ENCODE measurements at places on chromosomes 2 and 18.

GRCh38 chr2:47022186-47022765, 106.7 kb upstream of the MCFD2 start:
- DNase-seq, result no peak

GRCh38 chr2:4139731-4140130, 436.4 kb downstream of the DCDC2C start:
- no peak for DNase-seq

- DNase-seq, result no peak
Measured at GRCh38 chr2:175350105-175350504, 168.6 kb upstream of the ATP5MC3 start.

DNA sequence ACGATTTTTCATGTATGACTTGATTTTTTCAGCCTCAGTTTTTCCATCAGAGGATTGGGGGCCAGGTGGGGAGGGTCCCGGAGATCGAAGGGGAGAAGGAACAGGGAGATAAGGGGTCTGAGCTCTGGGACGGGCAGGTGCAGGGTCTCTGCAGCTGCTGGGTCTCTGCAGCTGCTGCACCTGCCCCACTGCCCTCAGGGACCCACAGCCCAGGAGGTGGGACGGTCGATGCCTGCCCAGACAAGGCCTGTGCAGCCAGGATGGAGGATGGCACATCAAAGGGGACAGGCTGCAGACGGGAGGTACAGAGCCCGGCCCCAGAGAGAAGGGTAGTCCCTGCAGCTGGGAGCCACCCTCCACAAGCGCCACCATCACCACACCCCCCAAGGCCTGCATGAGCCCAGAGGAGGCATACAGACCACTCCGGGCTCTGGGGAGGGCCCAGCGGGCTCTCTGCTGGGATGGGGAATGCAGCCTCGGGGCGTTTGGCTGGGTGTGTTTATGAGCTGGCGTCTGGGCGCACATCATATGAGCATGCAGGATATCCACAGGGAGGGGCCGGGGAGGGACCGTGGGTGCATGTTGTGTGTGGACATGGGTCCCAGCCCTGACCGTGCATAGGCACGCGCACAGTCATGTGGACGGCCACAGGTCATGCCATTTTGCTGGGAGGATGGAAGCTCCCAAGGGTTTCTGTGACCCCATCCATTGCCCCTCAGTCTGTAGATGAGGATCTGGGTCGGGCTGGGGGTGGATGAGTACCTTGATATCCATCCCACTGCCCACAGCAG, 34.9 kb upstream of the GPC1 start:
- no peak for DNase-seq

DNA sequence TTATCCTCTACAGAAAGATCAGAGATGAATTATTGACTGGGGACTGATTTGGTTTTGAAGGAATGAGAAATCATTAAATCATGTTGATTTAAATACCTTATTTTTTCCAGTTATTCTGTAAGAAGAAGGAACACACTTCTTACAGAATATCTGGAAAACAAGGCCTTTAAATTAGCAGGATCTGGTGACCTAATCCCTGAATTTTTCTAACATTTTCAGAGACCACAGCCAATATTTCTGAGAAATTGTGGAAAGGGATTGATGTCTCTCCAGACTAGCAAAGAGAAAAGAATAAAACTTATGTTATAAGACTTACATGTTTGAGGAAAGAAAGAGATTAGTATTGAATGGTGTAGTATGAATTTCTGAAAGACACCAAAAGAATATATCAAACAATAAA, 104.0 kb downstream of the KCNE4 start:
- no peak for DNase-seq

DNA sequence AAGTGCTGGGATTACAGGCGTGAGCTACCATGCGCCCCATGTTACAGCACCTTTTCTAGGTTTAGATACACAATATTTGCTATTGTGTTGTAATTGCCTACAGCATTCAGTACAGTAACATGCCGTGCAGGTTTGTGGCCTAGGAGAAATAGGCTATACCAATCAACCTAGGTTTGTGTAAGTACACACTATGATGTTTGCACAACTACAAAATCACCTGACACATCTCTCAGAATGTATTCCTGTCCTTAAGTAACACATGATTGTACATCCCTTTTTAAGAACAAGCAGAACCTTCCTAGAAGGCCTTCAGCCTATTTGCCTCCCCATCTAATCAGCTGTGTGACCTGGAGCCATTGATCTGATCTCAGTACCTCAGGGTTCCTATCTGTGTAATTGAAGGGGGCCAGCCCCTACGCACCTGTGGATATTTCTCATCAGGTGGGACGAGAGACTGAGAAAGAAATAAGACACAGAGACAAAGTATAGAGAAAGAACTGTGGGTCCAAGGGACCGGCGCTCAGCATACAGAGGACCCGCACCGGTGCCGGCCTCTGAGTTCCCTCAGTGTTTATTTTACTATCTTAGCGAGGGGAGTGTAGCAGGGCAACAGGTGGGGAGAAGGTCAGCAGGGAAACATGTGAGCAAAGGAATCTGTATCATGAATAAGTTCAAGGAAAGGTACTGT, 18.7 kb upstream of the TMBIM1 start:
- DNase-seq, result no peak

DNA sequence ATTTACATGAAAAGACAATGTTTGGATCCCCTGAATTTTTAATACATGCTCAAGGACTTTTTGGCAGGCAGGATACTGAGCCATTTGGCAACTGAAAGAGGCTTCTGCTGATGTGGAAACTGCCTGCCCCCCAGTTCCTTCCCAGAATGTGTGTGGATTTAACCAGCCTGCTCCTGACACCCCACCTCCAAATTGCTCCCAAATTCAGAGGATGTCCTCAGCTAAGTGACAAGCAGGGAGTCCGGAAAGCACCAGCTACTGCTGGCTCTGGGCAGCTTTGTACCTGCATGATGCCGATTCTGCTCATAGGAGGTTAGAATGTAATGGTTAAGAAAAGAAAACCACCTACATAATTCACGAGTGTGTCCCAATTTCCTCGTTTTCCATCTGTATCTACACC, 197.5 kb downstream of the CDH20 start:
- no peak for DNase-seq

DNA sequence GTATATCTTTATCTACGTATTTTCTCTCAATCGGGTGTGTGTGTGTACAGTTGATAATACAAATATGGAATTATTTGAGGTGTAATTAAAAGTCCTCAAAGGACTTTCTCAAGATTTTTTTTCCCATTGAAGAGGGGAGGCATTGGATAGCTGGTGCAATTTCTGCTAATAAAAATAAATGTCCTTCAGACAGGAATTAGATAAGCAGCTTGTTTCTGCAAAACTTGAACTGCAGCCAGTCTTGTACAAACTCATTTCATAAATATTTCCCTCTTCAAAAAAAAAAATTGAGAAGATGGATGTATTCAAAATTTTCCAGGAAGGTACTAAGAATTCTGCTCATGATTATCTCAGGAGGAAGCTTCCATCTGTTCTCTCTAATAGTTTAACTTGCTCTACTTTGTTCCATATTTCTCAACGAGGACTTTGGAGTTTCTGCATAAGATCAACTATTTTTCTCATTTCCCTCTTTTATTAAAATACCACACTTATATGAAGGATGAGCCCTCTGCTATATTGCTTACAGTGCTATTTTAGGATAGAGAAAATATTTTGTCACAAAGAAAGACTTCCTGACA, 33.0 kb upstream of the GLS start:
- DNase-seq, result peak; percentile 81

GRCh38 chr2:28030600-28030999, 140.1 kb downstream of the BABAM2 start:
- DNase-seq, result no peak

DNA sequence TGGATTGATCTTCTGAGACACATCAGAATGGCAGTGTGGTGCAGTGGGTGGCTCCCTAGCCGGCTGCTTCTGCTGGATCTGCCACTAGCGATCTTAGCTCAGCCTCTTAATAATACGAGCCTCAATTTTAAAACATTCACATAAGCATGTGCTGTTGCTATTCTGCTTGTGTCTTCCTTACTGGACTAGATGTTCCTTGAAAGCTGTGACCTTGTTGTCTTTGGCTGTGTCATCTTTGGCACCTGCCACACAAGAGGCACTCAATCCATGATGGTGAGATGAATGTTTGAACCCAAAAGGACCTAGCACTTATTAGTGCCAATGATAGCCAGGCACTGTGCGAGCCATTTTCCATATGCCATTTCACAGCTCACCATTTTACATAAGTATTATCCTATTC, 393.0 kb downstream of the ALK start:
- DNase-seq, result no peak

DNA sequence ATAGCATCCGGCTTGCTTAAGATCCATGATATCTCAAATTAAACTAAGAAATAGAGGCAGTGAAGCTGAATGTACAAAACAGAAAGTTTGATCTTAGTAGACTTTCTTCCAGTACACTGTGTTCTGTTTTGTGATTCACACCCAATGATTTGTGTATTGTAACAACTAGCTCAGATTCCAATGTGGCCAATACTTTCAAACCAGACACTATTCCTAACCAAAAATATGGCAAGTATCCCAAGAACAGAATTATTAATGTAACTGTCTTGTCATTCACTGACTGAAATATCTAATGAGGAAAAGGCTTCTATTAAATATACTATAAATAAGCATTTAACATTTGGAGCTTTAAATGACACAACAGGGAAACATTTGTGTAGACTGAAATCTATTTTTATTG, 299.1 kb downstream of the NRXN1 start:
- peak; percentile 22 for DNase-seq

- no peak for DNase-seq
Measured at GRCh38 chr2:223019987-223020717, 31.8 kb upstream of the KCNE4 start.

- DNase-seq, result no peak
Measured at GRCh38 chr18:2050702-2051201, 520.6 kb downstream of the METTL4 start.

DNA sequence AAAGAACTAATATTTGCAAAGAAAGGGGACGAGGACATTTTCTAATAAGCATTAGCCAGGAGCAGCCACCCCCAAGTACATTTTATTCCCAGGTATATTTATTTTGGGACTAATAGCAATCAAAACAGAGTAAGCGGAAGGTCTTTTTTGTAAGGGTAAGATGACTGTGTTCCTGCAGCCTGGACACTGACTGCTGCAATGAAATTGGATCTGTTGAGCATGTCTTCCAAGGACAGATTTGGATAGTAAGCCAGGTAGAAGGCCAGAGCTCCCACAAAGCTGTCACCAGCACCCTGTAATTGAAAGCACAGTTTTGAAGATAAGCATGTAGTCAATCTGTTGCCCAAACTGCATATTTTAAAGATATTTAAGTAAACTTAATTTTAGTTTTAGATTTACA, 10.0 kb downstream of the MRPL33 start:
- no peak for DNase-seq

DNA sequence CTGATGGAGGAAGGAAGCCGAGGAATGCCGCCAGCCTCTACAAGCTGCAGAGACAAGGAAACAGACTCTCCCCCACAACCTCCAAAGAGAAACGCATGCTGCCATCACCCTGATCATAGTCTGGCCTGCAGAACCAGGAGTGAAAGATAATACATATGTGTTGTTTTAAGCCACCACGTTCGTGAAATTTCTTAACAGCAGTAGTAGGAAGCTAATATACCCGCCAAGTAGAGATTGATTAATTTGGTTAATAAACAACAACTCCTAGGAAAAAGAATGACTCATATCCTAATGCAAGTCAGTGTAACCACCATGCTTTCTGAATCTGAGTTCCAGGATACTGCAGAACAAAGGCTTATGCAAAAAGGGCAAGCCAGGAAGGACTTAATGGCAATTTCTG, 36.6 kb downstream of the LONRF2 start:
- DNase-seq, result peak; percentile 48

- no peak for DNase-seq
Measured at GRCh38 chr2:175175896-175176295, 5.6 kb downstream of the ATP5MC3 start.

DNA sequence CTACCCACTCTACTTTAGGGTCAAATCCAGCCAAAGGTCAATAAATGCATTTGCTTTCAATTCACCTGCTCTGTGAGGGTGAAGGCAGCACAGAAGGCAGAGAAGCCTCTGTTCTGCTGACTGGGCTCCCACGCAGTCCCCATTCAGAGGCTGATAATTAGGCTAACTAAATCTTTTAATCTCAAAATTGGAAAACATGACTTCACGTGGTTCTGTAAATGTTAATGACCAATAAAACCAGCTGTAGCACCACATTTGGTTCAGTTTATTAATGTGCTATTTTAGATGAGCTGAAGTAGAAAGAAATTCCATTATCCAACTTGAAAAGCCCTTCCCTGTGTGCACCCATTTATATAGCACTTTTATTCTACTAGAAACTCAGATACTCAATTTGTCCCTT, 310.6 kb downstream of the C1D start:
- no peak for DNase-seq

DNA sequence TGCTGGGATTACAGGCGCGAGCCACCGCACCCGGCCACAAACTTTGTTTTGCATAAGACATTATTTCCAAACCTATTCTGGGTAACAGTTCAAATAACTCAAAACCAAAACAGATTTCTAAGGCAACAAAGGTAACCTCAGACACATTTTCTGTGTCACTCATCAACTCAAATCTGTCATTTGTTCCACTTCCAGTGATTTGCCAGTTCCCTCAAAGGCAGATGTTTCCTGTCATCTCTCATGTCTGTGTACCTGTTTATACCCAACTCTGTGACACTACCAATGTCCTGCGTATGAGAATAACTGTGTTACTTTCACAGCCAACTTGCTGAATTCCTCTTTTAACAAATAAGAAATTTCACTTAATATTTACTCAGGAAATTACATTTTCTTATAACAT, 54.4 kb downstream of the SCN3A start:
- no peak for DNase-seq

- DNase-seq, result no peak
Measured at GRCh38 chr2:10180229-10180628, 57.7 kb downstream of the RRM2 start.

DNA sequence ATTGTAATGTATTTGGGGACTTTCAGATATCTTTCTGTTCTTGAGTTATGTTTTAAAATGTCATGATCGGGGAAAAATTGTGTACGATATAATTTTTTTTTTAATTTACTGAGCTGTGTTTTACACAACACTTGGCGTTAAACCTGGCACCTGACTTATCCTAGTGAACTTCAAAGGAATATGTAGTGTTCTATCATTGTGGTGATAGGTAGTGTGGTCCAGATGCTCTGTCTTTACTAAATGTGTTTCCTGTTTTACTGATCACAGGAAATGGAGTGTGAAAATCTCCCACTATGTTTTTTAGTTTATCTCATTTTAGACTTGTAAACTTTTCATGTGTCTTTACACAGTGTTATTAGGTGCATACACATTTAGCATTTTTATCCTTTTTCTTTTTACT, 98.0 kb downstream of the SLC5A7 start:
- DNase-seq, result no peak

All from fibroblast of skin of scalp (primary cell).